Neural crest cell (in vitro differentiated cells): ENCODE measurements at places on chromosomes 6 and 20. TPM values are rescaled to one million over a fixed set of nuclear protein-coding genes. Genes with fewer than 3 reads are reported as not detected.

DNA sequence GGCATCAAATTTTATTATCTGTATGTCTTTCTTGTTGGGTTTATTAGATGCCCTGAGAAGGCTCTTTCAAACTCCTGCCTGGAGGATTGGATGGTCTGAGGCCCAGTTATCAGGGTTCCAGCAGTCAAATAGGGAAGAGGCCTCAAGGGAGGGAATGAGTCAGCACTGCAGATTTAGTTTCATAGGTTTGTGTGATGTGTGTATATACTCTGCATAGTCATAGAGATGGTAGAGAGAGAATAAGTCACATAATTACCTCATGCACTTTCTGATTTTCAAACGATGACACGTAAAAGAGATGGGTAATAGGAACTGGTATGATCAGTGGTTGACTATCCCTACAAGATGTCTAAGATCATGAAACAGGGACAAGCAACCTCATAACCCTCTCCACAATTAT, 82.1 kb downstream of the ADAT2 start:
- DNase-seq = no peak

DNA sequence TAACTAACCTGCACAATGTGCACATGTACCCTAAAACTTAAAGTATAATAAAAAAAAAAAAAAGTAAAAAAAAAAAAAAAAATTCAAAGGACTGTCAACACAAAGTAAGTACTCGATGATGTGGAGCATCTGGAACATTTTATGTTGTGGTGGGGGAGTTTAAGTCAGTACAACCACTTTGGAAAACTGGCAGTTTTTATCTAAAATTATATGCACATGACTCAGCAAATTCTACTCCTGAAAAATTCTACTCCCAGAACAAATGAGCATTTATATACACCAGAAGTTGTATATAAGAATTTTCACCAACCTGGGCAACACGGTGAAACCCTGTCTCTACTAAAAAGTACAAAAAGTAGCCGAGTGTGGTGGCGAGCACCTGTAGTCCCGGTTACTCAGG, 36.9 kb upstream of the CCDC28A start:
- no peak for DNase-seq

GRCh38 chr6:157978021-157978783, 3.5 kb upstream of the SYNJ2 start:
- no peak for DNase-seq

GRCh38 chr6:113731541-113731940, 125.6 kb upstream of the MARCKS start:
- no peak for DNase-seq

Gene CCDC167
- total RNA-seq = 73.1 and 73.2 TPM in 2 replicates

- no peak for DNase-seq
These were observed 44.5 kb downstream of the ARID1B start for GRCh38 chr6:156821707-156822106.

Gene BTNL2
- total RNA-seq = not detected in 2 replicates

- DNase-seq = peak; percentile 11
These were observed 422.6 kb upstream of the MMS22L start for GRCh38 chr6:97705568-97705967.

DNA sequence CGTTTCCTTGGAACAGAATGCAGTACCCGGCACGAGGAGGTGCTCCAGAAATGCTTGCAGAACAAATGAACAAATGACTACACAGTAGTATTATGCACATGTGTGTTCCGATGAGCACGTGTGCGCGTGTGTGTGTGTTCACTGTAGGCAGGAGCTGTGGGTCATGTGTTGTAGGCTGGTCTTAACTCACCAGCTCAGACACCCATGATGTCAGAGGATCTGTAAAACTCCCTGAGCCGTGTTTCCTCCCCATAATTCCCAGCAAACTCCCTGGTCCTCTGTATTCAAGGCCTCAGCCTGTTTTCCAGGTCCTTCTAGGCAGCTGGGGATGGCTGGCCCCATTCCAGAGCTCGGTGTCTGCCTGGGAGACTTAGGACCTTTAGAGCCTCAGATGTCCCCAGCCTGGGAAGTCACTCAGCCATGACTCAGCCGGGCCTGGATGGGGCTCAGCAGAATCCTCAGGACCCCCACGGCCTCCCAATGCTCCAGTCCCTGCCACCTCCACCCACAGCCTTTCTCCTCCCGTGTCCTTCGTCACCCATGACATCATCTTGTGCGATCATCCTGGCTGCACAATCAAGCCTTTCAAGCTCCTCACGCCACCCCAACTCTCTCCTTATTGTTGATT, 475.0 kb upstream of the SULF2 start:
- DNase-seq = no peak

DNA sequence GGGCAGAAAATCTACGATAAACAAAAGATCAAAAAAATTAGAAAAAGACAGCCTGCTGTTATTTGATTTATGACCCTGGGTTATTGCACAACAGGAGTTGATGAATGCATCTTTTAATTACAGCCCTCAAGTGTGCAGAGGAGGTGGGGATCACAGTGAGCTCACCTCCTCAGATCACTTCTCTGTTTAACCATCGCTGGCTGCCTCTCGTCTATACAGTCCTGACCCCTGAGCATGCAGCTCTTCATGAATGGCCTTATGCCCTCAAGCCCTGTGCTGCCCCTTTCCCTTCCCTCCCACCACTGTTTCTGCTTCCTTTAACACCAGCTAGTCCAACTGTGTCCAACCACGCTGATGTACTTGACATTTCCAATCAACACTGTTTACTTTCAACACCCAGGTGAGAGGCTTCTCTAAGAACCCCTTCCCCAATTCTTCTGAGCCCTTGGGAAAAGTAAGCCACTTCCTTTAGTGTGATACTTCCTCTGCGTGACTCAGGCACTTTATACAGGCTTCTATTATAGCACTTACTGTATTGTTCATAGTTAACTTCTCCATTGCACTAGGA, 60.6 kb upstream of the RIPOR2 start:
- DNase-seq = no peak

Gene CD164
- 73.1 and 81.6 TPM in 2 replicates for total RNA-seq

DNA sequence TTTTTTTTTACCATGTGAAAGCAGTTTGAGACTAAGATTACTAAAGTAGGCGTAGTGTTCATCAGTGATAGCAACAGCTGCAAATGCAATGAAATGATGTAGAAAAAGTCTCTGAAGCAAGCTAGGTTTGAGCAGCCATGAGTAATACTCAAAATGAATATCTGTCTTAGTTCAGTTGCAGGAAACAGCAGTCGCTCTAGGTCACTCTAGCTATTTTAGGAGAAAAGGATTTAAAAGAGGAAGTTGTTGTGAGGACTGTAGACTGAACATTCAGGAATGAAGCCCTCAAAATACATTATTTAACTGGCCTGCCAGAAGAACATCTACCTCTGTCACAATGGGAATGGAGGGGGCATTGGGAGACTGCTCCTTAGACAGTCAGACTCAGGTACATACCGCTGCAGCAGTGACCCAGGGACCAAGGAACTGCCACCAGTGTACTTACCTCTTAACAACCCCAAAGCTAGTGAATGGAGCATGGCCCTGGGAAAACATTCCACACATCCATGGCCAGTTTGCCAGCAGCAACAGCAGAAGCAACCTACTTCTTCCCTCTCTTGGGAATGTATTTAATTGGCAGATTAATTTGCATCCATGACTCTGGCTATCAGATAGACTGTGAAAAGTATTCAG, 243.0 kb upstream of the KHDRBS2 start:
- DNase-seq = no peak

DNA sequence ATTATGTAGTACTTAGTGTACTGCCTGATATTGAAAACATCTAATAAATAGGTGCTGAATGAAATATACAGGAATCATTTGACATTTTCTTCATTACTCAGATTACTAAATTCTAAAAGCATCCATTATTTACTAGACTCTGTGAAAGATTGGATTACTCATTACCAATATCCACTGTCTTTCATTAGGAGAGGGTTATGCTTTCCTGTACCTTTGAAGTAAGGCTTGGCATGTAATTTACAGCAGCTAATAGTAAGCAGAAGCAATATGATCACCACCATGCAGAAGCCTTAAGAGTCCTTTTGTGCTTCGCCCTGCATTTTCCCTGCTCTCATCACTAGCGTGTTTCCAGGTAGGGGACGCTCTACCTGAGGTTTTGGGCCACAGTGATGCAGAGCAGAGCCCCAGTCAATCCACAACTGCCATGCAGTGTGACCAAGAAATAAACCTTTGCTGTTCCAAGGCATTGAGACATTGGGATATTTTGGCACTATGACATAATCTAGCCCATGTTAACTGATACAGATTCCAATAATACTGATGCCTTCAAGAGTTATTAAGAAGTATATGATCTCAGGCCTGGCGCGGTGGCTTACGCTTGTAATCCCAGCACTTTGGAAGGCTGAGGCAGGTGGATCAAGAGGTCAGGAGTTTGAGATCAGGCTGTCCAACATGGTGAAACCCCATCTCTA, 502.8 kb upstream of the MARCKS start:
- no peak for DNase-seq

DNA sequence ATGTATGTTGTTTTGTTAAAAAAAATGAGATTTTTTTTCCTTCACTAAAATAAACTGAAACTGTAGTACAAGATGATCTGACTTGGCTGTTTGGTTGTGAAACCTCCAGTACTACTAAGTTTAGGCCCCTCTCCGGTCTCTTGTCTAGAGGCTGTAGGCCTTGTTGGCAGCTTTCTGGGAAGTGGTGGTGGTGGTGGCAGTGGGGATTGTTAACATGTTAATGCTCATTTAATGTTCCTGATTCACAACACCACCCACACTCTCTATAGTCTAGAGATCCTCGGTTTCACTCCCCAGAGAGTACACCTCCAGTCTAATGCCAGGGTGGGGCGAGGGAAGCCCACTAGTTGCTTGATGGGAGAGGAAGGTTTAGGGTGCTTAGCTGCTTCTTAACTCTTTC, 24.1 kb downstream of the STK4 start:
- no peak for DNase-seq

GRCh38 chr6:68638230-68638900, 3.3 kb downstream of the ADGRB3 start:
- DNase-seq = peak; percentile 36

- DNase-seq = no peak
These were observed 85.7 kb downstream of the TAF4 start for GRCh38 chr20:61979701-61980635.

GRCh38 chr6:39088331-39088730, 26.7 kb downstream of the SAYSD1 start:
- peak; percentile 33 for DNase-seq

DNA sequence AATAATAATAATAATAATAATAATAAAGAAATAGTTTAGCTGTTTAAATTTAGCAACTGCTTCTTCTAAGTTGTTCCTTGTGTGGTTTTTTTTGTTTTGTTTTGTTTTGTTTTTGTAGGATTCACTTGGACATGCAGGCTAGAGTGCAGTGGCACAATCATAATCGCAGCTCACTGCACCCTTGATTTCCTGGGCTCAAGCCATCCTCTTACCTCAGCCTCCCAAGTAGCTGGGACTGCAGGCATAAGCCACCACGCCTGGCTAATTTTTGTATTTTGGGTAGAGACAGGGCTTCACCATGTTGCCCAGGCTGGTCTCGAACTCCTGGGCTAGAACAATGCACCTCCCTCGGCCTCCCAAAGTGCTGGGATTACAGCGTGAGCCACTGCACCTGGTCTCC, 15.3 kb upstream of the EYA2 start:
- no peak for DNase-seq

DNA sequence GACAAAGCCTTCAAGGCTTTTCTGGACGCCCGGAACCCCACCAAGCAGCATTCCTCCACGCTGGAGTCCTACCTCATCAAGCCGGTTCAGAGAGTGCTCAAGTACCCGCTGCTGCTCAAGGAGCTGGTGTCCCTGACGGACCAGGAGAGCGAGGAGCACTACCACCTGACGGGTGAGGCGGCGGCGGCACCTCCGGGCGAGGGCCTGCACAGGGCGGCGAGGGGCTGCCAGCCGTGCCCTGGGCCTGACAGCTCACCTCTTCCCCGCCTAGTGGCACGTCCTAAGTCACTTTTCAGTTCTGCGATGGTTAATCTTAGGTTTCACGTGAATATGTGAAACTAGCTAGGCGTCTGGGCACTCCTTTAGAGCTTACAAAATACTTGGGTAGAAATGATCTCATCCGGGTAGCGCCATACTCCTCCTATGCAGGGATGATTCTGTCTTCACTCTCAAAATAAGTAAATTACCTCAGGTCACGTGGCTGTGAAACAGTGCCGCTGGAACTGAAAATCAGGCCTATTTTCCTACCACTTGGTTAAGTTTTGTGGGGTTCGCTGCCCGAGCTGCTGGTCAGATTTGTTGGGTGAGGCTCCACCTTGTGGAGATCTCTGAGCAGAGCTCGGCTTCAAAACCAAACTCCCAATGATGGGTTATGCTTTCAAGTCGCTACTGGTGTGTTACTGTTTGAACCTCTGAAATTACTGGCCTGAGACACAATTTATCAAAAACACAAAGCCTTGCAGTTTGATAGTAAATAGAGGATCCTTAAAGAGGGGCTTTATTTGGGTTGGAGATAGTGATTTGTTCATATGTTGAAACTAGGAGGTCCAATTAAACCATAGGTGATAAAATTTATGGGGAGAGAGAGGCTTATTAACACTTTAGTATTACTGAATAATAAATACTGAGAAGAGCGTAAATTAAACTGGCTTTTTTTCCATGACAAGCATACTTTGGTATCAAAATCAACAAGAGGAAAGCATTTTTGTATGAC, 15.5 kb upstream of the CLDN20 start:
- DNase-seq = peak; percentile 40

DNA sequence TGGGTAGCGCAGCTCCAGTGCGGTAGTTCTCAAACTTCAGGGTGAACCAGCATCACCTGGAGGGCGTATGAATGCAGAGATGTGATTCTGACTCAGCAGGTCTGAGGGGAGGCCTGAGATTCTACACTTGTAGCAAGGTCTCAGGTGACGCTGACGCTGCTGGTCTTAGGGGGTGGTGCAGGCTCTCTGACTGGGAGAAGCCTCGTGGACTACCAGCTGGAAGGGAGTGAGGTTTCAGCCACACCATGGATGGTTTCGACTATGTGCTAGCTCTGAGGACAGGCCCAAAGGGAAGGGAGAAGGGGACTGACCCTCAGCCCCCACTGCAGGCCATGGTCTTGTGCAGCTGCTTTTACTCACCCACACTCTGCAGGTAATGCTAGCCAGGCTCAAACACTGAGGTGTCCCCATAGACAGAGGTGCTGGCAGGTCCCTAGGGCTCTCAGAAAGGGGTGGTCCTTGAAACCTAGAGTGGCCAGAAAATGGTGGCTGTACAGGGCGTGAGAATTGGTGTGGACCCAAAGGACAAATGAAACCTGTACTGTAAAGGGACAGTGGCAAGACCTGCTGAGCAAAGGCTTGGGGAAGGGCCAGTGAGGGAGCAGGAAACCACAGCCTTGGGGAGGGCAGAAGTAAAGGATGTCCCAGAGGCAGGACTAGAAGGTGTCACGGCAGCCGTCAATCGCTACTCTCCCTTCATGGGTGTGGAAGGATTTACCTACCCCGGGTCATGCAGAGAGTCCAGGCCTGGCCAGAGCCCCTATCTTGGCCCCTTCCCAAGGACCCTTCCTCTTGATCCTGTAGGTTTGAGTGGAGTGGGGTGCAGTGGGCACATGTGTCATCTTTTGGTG, 52.7 kb downstream of the EBF4 start:
- DNase-seq = no peak

Gene RSPH4A
- 2.2 and 2.4 TPM in 2 replicates for total RNA-seq

GRCh38 chr6:72133324-72133723, 247.0 kb downstream of the RIMS1 start:
- DNase-seq = no peak

Gene DACT2
- total RNA-seq = 0.19 and 0.43 TPM in 2 replicates
